NCI-H187 treated with DMSO at 0.1 percent for 48 hours (cell line): ENCODE measurements at places on chromosomes 5 and 9.

GRCh38 chr9:83956086-83956435, 24.0 kb downstream of the HNRNPK start:
- no peak for DNase-seq

- DNase-seq: no peak
Measured at GRCh38 chr9:121620777-121621449, 30.5 kb upstream of the DAB2IP start.

GRCh38 chr5:32233220-32233695, 59.1 kb upstream of the GOLPH3 start:
- DNase-seq: no peak

GRCh38 chr9:109766351-109766750, 13.6 kb upstream of the PALM2AKAP2 start:
- DNase-seq: no peak

GRCh38 chr5:16865151-16865550, 70.9 kb downstream of the MYO10 start:
- DNase-seq: no peak

DNA sequence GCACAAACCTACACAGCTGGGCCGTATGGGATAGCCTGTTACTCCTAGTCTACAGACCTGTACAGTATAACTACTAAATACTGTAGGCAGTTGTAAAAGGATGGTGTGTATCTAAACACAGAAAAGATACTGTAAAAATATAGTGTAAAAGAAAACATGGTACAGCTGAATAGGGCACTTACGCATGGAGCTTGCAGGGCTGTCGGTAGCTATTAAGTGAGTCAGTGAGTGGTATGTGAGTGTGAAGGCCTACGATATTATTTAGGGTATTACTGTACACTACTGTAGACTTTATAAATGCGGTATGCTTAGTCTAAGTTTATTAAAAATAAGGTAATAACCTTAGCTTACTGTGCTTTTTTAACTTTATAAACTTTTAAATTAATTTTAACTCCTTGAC, 1.2 kb downstream of the ZCCHC9 start:
- no peak for DNase-seq

- DNase-seq: no peak
Measured at GRCh38 chr9:14423815-14424261, 109.9 kb upstream of the NFIB start.

DNA sequence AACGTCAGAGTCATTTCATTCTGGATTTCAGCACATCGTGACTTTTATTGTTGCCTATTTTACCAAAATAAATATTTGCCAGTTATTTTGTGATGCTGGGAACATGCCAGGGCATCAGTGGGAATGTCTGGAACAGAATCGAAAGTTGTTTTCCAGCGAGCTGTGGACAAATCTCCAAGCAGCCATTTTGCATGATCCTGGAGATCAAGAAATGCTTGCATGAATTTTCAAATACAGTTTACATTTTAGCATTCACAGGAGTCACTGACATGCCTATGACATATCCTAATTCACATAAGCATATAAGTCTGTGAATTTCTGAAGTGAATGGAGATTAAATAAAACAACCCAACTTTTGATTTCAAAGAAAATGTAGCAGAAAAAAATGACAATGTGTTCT, 119.4 kb downstream of the VCAN start:
- DNase-seq: no peak

- no peak for DNase-seq
Measured at GRCh38 chr5:28408186-28408585, 1369.8 kb upstream of the CDH9 start.

- DNase-seq: no peak
Measured at GRCh38 chr9:110464321-110464720, 115.2 kb downstream of the SVEP1 start.

- DNase-seq: no peak
Measured at GRCh38 chr5:157217289-157218024, 36.8 kb downstream of the ITK start.

DNA sequence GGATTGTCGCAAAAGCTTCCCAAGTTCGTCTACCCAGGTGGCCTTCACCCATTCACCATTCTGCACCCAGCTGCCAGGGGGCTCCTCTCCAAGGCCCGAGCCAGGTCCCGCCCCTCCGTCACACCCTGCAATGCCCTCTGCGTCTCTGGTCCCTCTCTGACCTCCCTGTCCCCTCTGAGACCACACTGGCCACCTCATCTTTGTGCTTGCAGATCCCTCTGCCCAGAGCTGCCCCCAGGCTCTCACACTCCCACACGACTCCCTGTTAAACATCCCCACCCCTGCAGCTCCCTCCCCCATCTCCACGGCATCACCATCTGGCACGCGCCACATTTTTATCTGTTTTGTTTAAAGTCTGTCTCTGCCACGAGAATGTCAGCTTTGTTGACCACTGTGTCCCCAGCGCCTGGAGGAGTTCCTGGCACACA, 243.6 kb downstream of the PBX3 start:
- no peak for DNase-seq
